ENCODE measurements at places on chromosomes 3 and 15.

DNA sequence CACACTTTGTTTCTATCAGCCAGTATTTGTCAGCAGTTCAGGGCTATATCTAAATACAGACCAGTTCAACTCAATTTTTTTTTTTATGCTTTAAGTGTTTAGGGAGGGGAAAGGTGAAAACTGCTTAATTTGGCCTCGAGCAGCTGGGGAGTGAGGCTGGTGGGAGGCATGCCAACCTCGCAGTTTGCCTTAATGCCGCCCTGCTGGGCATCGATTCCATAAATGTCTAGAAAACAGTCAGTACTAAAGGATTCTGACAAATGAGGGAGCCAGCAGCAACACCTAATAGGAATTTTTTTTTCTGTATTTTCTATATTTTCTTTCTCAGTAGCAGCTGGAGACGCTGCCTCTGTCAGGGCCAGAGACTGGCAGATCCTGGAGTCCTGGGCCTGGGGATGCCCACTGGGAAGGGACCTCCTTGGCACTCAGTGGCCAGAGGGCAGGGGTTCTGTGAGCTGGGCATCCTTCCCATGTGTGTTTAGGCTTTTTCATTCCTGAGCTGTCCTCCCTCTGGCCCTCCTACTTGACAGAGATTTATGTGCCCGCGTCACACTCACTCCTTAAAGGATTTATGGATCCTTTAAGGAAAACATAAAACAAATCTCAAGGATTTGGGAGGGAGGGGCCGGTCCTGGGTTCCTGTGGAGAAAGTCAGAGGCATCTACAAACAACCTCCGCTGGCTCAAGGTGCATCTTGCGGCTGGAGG, 117.8 kb downstream of the WNT5A start:
- no peak for DNase-seq

DNA sequence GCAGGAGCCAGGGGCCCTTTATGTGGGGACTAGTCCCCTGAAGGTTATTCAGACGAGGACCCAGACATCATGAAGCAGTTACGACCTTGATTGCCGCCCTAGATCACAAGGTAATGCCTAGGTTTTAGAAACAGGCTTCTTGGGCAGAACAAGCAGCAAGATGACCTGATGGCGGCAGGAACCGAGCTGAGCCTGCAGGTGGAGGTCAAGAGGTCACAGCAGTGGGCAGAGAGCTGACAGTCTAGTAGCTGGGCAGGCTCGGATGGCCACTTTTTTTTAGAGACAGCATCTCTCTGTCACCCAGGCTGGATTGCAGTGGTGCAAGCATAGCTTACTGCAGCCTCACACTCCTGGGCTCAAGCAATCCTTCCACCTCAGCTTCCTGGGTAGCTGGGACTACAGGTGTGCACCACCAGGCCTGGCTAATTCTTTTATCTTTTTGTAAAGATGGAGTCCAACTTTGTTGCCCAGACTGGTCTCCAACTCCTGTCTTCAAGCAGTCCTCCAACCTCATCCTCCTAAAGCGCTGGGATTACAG, 83.5 kb upstream of the ABHD17C start:
- no peak for DNase-seq

DNA sequence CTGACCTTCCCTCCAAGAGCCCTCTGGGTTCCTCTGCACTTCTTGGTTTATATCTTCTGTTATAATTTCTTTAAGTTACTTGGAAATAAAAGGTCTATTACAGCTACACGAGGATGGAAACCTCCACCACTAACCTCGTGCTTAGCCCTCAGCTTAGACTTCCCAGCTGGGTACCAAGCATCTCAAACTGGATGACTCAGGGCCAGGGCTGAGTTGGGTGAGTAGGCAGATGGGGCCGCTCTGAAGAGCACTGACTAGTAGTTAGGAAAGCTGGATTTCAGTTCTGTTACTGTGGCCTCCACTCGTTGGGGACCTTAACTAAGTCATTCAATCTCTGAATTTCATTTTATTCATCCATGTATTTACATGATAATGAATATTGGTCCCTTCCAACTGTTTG, 1036.6 kb downstream of the IGSF11 start:
- DNase-seq: no peak

- DNase-seq: no peak
Measured at GRCh38 chr3:42674146-42674545, 11.2 kb upstream of the KLHL40 start.

DNA sequence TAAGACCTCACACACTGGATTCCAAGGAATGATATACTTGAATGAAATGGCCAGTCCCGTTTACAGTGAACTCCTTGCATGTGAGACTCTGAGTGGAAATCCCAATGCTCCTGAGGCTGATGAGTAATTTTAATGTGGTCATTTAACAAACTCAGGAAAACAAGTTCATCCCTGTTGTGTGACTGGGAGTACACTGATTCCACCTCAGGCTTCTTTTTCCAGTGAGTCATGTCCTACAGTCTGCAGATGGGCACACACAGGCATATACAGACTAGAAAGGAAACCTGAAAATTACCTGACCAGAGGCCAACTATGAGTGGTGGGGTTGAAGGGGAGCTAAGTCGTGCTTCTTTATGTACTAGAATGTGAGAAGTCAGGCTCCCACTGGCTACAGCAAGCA, 5.8 kb downstream of the SQOR start:
- DNase-seq: no peak

DNA sequence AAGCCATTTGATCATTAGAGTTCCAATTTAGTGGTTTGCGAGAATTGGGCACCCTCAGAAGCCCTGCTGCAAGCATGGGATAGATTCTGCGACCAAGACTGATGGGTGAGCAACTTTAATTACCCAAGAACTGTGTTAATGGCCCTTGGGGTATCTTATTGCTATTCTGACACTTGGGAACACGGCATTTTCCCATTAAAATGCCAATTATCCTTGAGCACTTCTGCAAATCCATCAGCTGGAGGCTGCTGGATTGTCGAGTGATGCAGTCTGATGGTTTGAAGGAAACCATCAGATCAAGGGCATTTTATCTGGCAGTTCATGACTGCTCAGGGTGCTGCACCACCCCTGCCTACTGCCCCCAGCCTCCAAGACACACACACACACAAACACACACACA, 183.6 kb upstream of the PROK2 start:
- no peak for DNase-seq

GRCh38 chr15:40217166-40217824, 21.6 kb upstream of the PAK6 start:
- DNase-seq: no peak

DNA sequence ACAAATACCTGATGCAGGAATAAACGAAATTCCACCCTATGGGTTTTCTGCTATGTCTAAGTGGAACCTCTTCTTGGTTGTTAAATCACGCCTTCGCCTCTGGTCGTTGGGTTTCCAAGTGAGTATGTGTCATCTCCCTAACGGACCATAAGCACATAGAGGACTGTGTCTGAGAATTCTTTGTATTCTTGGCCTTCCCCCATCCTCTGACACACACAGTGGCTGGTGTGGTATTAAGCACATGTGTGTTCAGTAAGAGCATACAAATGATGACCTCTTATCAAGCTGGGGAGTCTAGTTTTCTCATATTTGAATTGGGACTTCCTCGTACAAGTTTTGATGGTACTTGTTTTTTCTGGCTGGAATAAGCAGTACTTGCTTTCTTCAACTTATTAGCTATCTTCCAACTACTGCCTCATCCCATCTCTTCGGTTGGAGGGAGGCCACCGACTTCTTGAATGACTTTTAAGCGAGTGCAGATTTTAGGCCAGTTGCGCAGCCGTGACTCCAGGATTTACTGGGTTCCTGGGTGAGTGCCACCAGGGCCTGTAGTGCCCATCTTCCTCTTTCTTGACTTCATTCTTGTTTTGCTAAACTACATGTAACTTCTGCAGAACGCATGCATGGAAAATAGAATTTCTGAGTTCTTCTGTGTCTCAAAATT, 240.2 kb downstream of the ADAMTS17 start:
- no peak for DNase-seq

GRCh38 chr3:18237251-18238005, 187.7 kb downstream of the SATB1 start:
- DNase-seq: no peak

- no peak for DNase-seq
Measured at GRCh38 chr3:101836652-101837598, 12.4 kb upstream of the NFKBIZ start.

GRCh38 chr3:55330756-55331155, 156.3 kb downstream of the WNT5A start:
- no peak for DNase-seq

- no peak for DNase-seq
Measured at GRCh38 chr3:23085261-23085660, 117.9 kb upstream of the UBE2E2 start.

- DNase-seq: no peak
Measured at GRCh38 chr15:73914145-73914544, 12.1 kb upstream of the LOXL1 start.

- DNase-seq: no peak
Measured at GRCh38 chr15:56369234-56369633, 4.0 kb downstream of the TEX9 start.

- no peak for DNase-seq
Measured at GRCh38 chr3:190616637-190617036, 102.8 kb downstream of the IL1RAP start.

DNA sequence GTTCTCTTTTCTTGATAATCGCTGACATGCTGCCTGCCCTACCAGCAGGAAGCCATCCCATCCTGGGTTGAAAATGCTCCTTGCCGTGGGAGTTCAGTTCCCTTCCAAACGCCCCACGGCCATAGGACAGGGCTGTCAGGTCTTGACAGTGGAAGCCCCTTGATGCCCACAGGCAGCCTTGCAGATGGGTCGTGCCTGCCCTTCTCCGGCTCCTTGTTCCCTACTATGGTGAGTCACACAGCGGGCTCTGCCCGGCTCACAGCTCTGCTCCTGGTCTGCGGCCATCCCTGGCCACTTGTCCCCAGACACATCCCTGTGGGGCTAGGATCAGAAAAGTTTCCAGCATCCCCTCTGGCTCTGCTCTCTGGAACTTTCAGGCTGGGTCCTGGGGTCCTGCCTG, 6.2 kb upstream of the APBA2 start:
- no peak for DNase-seq

GRCh38 chr15:101264911-101265641, 12.2 kb downstream of the SELENOS start:
- no peak for DNase-seq

- DNase-seq: no peak
Measured at GRCh38 chr15:88312941-88313579, 56.5 kb upstream of the NTRK3 start.

DNA sequence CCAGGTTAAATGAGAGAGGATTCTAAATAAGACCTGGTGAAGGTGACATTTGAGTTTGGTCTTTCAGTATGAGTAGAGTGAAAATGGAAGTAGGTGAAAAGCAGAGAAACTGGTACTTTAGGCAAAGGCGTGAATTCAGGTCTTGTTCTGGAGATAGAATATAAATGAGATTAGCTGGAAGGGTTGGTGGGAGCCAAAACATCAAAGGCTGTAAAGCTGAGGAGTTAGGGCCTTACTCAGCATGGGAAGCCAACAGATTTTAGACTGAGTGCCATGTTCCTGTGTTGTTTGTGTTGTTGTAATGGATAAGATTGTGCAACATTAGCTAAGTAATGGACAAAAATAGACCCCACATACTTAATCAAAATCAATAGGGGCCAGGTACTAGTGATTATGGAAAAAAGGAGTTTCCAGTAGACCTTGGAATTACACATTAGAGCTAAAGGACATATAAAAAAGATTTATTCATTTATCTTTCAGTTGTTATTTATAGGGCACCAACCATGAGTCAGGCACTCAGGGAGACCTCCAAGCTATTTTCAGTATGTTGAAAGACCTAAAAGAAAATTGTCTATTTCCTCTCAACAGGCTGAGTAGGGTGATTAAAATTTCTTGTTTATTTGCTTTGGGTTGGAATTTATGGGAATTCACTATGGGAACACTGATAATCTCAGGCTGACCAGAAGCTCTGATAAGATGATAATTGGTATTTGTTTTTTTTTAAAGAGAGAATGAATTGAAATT, 20.8 kb downstream of the ARL14 start:
- no peak for DNase-seq

DNA sequence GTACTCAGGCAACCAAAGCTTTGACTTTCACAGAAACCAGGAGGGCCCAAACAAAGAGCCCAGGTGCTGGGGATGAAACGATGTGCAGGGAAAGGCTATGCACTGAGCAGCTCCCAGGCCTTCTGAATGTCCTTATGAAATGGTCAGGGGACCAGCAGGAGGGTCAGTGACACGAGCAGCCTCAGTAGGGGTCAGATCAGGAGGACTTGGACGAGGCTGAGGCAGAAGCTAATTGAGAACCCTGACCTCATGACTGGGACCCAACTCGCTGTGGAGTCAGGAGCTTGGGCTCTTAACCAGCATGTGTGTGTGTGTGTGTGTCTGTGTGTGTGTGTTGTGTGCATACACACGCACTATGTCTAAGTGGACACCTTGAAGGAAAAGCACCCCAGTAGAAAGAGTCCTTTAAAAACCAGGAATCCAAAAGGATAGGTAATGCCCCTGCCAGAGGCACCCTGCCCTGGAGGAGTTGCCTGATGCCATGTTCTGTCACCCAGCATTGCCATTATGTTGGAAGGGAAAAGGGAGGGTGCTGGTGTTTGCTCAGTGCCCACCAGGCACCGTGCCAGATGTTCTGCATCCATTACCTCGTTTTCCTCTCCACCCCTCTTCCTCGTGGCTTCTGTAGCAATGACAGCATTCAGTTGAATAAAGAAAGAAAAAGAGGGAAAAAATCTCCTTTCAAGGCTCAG, 50.9 kb downstream of the CORO2B start:
- DNase-seq: no peak

DNA sequence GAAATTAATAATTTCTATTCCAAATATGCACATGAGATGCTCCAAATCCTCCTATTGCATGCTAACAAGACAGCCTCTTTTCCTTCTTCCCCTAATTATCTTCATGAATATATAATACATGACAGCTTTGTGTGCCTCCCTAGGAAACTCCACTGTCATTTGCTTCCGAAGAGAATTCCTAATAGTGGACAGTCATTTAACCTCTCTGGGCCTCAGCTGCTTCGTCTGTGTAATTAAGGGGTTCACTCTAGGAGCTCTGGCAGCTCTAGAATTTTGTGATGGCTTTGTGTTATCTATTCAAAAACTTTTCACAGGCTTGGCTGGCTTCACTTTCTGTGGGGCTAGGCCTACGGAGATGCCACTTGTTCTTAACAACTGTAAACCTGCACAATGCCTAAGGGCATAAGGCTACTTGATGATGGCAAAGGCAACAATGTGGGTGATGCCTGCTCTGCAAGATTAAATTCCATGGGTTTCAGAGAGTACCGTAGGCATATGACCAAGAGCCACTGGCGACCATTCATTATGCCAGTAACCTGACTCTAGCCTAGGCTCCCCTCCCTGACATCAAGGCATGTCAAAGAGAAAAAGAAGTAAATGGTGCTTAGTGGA, 333.8 kb upstream of the UMPS start:
- DNase-seq: no peak

GRCh38 chr15:92878593-92879053, 21.5 kb upstream of the CHD2 start:
- no peak for DNase-seq

Measured in activated naive CD4-positive, alpha-beta T cell treated with anti-CD3 and anti-CD28 coated beads, Interleukin-2, amount 50 U/mL, for 72 hours (primary cell).